ENCODE measurements at places on chromosomes 2 and 18.

GRCh38 chr18:45056926-45057325, 376.2 kb downstream of the SETBP1 start:
- DNase-seq = no peak

DNA sequence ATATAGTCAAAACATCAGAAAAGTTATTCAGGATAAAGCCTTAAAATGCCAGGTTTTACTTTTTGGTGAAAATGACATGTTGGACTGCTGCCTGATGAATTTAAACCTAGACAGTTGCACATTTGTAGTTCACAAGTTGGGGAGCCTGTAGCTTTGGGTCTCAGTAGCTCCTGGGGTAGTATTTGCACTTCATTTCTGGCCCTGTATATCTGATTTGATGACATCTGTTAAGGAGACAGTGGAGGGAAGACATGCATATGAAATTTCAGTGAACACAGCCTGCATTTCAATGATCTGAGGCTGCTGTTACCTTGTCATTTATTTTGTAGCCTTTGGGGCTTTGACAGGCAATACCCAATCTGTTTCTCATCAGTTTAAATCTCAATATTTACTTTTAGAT, 156.4 kb downstream of the DCC start:
- DNase-seq = no peak

DNA sequence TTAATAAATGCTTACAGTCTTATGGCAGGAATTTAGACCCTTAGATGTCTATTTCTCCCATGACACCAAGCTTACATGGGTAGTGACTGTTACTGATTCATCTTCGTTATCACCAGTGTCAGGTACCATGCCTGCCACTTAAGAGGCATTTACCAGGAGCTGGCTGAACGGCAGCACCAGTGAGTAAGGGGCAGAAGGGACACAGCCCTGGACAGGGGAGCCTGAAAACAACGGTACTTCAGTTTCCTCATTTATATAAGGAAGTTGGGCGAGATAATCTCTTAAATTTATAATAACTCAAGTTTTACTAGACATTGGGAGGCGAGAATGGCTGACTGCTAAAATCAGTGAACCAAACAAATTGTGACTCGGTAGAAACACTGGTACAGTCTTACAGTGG, 1.2 kb downstream of the COA5 start:
- no peak for DNase-seq

GRCh38 chr2:98379311-98380202, 33.3 kb downstream of the CNGA3 start:
- DNase-seq = no peak

DNA sequence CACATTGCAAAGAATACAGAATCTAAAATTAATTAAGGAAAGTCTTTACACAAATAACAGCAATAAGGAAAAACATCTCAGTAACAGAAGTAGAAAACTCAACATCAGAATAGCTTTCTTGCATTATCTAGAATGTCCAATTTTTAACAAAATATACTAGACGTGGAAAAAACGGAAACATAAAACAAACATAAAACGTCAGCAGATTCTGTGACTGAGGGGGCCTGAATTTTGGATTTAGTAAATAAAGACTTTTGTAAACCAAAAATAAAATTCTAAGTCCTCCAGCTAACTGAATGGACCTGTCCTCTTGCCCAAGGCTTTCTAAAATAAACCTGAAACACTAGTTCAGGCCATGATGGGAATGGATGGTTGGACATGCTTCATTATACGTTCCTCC, 773.5 kb upstream of the LRRTM1 start:
- DNase-seq = no peak

GRCh38 chr18:58886864-58887612, 22.4 kb downstream of the ZNF532 start:
- DNase-seq = no peak

DNA sequence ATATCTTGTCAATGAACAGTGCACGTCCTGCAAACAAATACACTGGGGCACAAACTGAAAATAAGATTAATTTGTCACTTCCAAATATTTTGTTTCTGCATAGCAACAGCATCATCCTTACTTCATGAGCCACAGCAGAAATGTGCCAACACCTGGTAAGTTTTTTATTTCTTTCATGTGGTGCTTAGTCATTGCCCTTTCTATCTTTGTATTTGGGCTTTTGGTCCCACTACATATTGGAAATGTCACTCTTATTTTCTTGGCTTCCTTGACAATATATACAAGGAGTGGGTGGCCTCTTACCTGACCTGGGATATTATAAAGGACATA, 208.0 kb downstream of the RBM43 start:
- no peak for DNase-seq

DNA sequence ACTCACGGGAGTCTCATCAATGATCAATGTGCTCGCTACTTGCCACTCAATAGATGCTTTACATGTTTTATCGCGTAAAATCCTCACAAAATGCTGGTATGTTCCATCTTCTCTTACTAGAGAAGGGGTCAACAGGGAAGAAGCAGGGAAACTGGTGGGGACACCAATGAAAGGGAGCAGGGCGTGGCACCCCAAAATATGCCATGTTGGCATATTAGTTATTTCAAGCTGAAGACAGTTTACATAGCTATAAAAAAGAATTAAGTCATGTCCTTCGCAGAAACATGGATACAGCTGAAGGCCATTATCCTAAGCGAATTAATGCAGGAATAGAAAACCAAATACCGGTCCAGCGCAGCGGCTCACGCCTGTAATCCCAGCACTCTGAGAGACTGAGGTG, 8.1 kb upstream of the ZNF236 start:
- no peak for DNase-seq

GRCh38 chr2:62459106-62459505, 46.9 kb downstream of the TMEM17 start:
- no peak for DNase-seq

DNA sequence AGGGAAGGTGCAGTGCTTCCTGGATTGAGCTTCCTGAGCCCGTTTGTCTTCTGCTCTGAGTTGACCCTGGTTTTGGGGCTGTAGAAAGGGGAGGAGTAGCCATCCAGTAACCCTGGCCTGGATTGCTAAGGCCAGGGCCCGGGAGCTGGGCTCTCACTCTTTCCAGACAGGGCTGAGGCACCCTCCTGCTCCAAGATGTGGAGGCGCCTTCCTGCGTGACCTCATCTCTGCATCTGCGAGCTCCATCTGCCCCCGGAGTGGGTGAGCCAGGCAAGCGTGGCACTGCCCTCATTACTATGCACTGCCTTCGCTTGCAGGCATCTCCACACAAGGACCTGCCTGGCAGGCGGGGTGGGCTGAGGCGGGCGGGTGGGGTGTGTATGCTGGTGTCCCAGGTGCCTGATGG, 58.0 kb downstream of the RAB31 start:
- no peak for DNase-seq

- no peak for DNase-seq
Measured at GRCh38 chr2:43312755-43313641, 86.6 kb upstream of the ZFP36L2 start.

GRCh38 chr2:28650266-28650584, 101.4 kb upstream of the PPP1CB start:
- DNase-seq = no peak

DNA sequence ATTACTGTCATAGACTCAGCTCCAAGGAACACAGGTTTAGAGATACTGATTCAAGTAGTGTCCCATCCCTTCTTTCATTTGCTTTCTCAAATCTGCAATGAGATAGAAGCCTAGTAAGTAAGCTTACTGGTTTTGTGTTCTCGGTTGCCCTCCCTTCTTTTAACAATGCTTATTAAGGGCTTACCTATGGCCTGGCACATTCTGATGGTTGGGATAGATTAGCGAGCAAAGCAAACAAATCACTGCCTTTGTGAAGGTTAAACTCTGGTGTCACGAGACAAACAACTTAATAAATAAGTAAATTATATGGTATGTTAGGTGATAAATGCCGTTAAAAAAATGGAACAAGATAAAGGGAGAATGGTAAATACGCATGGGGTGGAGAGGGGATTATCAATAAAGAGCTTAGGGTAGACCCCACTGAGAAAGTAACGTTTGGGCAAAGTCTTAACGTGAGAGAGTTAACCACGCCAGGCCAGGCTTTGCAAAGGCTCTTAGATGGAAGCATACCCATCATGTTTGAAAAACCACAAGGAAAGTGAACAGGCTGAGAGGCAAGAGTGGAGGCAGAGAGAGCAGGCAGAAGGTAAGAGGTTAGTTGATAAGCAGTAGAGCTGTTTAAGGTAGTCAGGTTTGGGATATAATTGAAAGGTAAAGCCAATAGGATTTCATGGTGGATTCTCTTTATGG, 31.0 kb downstream of the EIF2AK3 start:
- DNase-seq = no peak

DNA sequence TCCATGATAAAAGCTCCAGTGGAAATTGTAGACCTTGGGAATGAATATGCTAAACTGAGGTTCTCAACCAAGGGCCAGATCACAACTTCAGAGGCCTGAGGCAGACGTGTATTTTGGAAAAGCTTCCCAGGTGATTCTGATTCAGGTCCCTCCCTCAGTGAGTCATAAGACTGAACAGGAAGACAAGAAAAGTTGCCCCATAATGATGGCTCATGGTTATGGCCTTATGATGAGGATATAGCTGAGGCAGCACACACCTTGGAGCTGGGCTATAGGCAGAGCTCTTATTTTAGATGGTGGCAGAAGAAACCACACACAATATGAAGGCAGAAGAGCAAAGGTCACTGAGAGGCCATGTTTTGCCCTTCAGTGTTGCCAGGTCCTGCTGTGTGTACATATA, 9.6 kb downstream of the ANTXR1 start:
- no peak for DNase-seq

GRCh38 chr2:9802576-9802993, 40.7 kb upstream of the TAF1B start:
- no peak for DNase-seq

DNA sequence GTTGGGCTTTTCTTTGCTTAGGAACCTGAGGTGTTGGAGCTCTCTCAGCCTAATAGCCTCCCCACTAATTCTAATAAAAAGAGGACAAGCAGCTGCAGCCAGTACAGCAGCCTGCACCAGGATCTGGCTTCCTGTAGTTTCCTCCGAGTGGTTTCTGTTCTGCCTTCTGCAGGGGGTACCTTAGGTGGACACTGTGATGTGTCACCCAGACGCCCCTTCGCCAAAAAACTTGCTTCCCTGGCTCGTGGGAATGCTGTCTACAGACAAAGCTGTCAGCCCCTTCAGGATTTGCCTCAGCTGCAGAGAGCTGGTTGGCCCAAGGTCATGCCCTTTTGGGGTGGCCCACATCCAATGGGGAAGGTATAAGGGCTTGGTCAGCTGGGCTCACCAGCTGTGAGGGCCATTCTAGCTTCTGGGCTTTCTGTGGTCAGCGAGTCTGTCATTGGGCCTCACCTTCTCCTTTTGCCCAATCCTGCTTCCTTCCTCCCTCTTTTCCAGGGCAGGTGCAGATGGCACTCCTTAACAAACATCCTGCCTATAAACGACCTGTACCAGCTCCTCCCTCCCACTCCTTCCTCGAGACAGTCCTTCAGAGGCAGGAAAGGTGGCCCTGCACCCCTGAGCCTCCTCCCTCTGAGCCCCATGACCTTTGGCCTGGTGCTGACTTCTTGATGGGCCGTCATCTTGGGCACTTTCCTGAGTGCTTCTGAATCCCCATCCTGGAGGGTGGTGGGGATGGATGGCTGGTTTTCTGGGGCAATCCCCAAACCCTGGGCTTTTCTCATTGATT, 44.0 kb upstream of the ROCK2 start:
- DNase-seq = no peak

DNA sequence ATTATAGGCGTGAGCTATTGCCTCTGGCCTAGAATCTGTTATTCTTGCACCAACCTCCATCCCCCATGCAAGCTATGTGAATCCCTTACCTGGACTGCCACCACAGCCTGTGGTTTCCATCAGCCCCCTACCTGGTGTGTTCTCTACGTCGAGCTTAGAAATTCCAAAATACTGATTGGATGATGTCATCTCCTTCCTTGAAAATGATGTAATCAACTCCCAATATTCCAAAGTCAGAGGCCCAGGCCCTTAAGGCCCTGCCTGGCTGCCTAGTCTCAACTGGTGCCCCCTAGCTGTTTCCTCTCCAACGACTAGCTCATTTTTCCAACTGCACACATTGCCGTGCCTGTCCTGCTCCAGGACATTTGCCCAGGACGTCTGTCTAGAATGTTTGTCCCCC, 41.3 kb upstream of the GBX2 start:
- no peak for DNase-seq

- no peak for DNase-seq
Measured at GRCh38 chr18:31269566-31269965, 48.4 kb upstream of the DSG1 start.

DNA sequence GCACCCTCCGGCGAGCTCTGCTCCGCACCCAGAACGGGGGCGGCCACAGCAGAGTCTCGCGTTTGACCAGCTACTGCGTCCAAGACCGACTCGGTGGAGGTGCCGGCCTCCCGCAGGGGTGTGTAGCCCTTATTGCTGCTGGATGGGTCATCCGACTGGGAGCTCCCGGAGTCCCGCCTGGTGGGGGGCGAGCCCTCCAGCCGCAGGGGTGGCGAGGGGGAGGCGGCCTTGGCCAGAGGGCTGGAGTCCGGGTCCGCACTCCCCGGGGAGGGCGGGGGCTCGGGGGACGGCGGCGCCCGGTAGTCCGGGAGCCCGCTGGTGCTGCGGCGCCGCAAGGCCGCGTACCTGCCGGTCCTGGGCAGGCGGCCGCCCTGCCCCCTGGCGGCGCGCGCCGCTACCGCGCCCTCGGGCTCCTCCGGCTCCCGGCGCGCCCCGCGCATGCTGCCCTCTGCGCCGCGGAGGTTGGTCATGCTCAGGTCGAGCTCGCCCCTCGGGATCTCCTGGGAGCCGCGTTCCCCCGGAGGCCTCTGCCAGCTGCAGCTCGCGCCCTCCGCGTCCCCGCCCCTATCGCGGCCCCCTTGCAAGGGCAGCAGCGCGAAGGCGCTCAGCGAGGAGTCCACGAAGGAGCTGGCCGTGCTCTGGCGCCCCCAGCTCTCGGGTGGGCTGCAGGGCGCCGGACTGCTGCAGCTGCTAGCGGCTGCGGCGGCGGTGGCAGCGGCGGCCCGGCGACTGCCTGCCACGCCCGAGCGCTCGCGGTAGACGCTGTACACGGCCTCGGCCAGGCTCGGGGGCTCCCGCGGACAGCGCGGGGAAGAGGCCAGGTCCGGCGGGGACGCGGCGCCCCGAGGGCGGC, 4.8 kb downstream of the TMEM200C start:
- no peak for DNase-seq

DNA sequence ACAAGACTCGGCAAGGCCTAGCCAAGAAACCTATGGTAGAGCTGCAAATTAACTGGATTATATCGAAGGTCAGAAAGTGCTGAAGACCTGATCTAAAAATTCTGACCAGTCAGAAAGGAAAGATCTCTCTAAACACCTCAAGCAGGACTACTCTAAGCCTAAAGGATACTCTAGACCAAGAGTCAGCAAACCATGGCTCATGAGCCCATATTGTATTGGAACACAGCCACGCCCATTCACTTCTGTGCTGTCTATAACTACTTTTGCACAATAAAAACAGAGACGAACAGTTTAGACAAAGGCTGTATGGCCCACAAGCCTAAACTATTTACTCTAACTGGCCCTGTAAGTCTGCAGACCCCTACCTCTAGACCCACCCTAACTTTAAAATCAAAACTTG, 18.7 kb downstream of the RTN4 start:
- DNase-seq = no peak

DNA sequence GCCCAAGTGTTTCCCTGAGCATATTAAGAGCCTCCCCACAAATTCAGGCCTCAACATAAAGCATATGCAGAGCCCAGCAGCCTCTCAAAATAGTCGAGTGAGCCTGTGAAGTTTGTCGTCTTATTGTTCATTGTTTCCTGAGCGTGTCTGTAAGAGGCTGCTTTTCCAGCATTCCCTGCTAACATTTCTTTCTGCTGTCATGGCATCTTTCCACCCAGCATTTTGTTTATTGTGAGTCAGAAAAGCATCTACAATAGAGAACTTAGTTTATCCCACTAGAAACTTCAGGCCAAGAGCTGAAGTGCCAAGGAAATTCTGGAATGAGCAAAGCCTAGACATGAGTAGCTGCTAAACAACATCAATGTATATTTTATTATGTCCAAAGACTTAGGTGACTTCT, 46.3 kb upstream of the STAM2 start:
- no peak for DNase-seq

All from stimulated activated CD4-positive, alpha-beta T cell treated with anti-CD3 and anti-CD28 coated beads, Interleukin-12 subunit alpha, Interleukin-12 subunit beta, amount 100 ng/mL, for 24 hours (primary cell).